Aorta (tissue), 5 donors: ENCODE measurements at places on chromosomes 16 and 17.
A peak's percentile ranks its signal among the peaks of the same experiment; 100 is the strongest.

DNA sequence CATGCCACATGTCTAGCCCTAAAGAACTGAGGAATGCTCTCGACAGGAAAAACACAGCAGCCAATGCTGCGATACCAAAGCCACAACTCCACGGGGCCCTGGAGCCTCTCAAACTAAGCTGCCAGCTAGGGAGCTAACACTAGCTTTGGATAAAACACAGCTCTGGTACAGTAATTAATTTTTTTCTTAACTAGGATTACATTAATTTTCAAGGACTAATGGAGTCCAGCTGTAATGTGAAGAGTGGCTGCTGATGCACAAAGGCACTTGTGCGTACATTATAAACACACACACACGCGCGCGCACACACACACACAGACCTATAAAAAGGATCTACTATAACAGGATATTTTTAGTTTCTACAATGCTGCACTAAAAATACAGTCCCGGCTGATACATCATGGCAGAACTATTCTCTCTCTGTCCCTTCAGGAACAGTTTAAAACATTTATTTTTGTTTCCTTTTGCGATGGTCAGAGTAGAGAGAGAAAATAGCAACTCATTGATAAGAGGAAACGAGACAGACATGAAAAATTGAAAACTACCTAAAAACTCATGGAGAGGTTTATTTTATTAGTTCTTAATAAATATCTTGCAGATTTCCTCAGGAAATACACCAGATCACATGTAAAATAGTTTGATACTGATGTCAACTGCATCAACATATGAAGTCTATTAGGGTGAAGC is 88.5 kb downstream of the SMG6 start:
- no peaks in the 10 kb centered on the region for H3K27me3 ChIP-seq
- no peaks in the 10 kb centered on the region for H3K36me3 ChIP-seq
- peak overlapping the region; percentile 32 for H3K4me3 ChIP-seq
- DNase-seq: peak; percentile 91

GRCh38 chr17:8080799-8081219 is 6.7 kb downstream of the ALOX12B start:
- no peaks in the 10 kb centered on the region for H3K36me3 ChIP-seq
- H3K4me1 ChIP-seq: no peaks in the 10 kb centered on the region
- no peaks in the 10 kb centered on the region for H3K27me3 ChIP-seq
- DNase-seq: no peak

- H3K27ac ChIP-seq: no peak overlapping the region
- DNase-seq: no peak
- no peaks in the 10 kb centered on the region for H3K4me1 ChIP-seq
- H3K36me3 ChIP-seq: peaks cover 2% of the 10 kb centered on the region
- no peak overlapping the region for H3K4me3 ChIP-seq
These were observed 5.0 kb upstream of the ZNF750 start for GRCh38 chr17:82844796-82845162.

- DNase-seq: no peak
- no peaks in the 10 kb centered on the region for H3K4me1 ChIP-seq
- H3K4me3 ChIP-seq: no peak overlapping the region
- H3K36me3 ChIP-seq: no peaks in the 10 kb centered on the region
- no peaks in the 10 kb centered on the region for H3K27me3 ChIP-seq
- no peak overlapping the region for H3K27ac ChIP-seq
These were observed 21.0 kb upstream of the ITGAX start for GRCh38 chr16:31333686-31334649.

DNA sequence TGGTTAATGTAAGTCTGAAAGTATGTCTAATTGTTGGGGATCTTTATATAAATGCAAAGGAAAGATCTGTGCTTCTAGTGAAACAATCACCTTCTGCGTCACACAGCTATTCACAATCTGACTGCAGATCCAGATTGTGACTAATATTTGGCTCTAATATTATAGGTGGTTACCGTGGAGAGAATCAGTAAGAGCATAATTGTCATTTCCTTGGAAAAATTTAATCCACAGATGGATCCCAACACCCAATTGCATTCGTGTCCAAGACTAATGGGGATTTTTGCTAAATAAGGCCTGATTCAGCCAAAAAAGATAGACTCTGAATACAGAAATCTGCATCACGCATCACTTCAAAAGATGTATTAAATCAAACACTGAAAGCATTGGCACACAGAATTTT is 2.7 kb upstream of the KCNJ2 start:
- H3K4me3 ChIP-seq: no peak overlapping the region
- no peaks in the 10 kb centered on the region for H3K4me1 ChIP-seq
- no peak overlapping the region for H3K27ac ChIP-seq
- no peaks in the 10 kb centered on the region for H3K27me3 ChIP-seq
- DNase-seq: no peak

- no peak overlapping the region for H3K27ac ChIP-seq
- H3K4me3 ChIP-seq: no peak overlapping the region
- no peaks in the 10 kb centered on the region for H3K4me1 ChIP-seq
- H3K27me3 ChIP-seq: no peaks in the 10 kb centered on the region
- no peaks in the 10 kb centered on the region for H3K36me3 ChIP-seq
These were observed 349.9 kb downstream of the CPPED1 start for GRCh38 chr16:12453832-12454231.

DNA sequence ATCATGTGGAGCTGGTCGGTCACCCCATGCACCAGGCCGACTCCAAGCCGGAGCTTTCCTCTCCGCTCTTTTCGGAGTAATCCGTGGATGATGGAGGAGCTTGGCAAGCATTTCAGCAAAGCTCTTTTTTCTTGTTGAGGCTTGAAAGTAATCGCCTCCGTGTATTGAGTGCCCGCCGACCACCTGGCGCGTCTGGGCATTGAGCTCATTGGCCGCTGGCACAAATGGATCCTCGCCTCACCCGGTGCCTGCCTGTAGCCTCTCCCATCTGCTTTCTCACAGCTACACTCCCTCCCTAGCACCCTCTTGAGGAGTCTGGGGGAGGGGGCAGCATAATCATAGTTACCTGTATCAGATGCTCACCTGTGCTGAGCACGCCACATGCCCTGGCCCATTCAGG is 148.9 kb downstream of the CMIP start:
- no peaks in the 10 kb centered on the region for H3K36me3 ChIP-seq
- H3K4me1 ChIP-seq: no peaks in the 10 kb centered on the region
- H3K27ac ChIP-seq: no peak overlapping the region
- no peak overlapping the region for H3K4me3 ChIP-seq
- H3K27me3 ChIP-seq: no peaks in the 10 kb centered on the region

GRCh38 chr17:64648234-64648633 is 13.9 kb downstream of the SMURF2 start:
- H3K27me3 ChIP-seq: no peaks in the 10 kb centered on the region
- no peaks in the 10 kb centered on the region for H3K36me3 ChIP-seq
- H3K4me1 ChIP-seq: no peaks in the 10 kb centered on the region
- H3K4me3 ChIP-seq: no peak overlapping the region
- DNase-seq: no peak
- no peak overlapping the region for H3K27ac ChIP-seq

DNA sequence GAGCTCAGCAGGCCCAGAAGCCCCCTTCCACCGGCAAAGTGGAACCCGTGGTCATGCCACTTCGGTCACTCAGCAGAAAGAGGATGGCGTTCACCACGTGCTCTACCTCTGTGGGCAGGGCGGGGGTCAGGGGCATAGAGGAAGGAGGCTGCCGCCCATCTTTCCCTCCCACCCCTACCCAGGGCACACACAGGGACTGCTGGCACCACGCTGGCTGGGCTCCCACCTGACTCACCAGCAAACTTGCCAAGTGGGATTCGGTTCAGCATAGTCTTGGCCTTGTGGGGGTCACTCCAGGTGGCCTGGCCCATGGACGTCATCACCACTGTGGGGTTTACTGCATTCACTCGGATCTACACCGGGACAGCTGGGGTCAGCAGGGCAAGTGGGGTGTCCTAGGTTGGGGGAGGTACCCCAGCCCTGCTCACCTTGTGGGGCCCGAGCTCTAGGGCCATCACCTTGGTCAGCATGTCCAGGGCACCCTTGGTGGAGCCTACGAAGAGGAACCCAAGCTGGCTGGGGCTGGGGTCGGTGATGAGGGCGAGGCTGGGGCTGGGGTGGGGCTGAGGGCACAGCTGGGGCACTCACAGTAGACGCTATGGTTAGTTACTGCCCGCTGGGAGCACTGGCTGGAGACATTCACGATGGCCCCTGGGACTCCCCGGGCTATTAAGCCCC is 1.4 kb downstream of the DCXR start:
- no peaks in the 10 kb centered on the region for H3K4me1 ChIP-seq
- H3K27me3 ChIP-seq: no peaks in the 10 kb centered on the region
- H3K4me3 ChIP-seq: no peak overlapping the region

- H3K27ac ChIP-seq: no peak overlapping the region
- no peaks in the 10 kb centered on the region for H3K27me3 ChIP-seq
- no peak for DNase-seq
These were observed 19.7 kb upstream of the SPPL2C start for GRCh38 chr17:45824901-45825492.

DNA sequence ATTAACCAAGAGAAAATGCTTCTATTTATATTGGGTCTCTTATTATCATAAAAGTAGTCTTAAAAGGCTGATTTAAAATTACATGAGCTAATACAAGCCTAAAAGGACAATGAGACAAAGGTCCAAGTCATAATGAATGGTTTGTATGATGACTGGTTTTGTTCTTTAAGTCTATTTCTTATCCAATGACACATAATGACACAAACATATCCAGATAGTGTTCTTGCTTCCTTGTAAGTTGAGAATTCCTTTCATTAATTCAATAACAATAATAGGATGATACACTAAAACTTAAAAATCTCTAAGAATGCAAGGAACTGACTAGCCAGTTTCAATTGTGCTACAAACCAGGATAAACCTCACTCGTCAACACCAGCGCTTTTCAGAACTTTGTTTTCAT is 244.1 kb downstream of the CEP112 start:
- no peak overlapping the region for H3K4me3 ChIP-seq
- no peaks in the 10 kb centered on the region for H3K36me3 ChIP-seq
- no peaks in the 10 kb centered on the region for H3K4me1 ChIP-seq
- DNase-seq: no peak
- H3K27ac ChIP-seq: no peak overlapping the region

- no peaks in the 10 kb centered on the region for H3K36me3 ChIP-seq
- H3K27me3 ChIP-seq: no peaks in the 10 kb centered on the region
- no peak overlapping the region for H3K27ac ChIP-seq
- H3K4me1 ChIP-seq: no peaks in the 10 kb centered on the region
- H3K4me3 ChIP-seq: no peak overlapping the region
- no peak for DNase-seq
These were observed 123.2 kb downstream of the PITPNC1 start for GRCh38 chr17:67500261-67500660.

GRCh38 chr16:55630774-55631173 is 25.0 kb upstream of the SLC6A2 start:
- no peak overlapping the region for H3K27ac ChIP-seq
- H3K4me3 ChIP-seq: no peak overlapping the region
- H3K4me1 ChIP-seq: no peaks in the 10 kb centered on the region
- no peak for DNase-seq
- H3K27me3 ChIP-seq: no peaks in the 10 kb centered on the region

DNA sequence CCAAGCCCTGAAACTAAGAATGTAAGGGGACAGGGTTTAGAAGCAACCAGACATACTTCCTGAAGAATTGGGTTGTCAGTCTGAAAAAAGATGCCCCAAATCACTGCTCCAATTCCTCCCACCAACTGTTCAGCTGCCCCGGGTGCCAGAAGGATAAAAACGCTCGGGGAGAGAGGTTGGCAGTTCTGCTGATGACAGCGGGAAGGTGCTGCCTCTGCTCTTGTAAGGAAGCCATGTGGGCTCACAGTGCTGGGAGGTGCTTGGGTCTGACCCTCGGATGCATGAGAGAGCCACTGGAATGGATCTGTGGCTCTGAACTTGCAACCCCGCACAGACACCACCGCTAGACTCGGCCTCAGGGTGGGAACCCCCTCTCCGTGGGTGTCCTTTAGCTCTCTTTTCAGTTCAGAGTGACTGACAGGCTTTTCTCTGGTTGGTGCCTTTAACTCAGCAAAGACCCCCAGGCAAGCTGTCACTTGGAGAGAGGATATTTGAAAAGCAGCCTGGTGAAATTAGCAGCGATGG is 364.8 kb upstream of the RBFOX1 start:
- no peak overlapping the region for H3K27ac ChIP-seq
- no peaks in the 10 kb centered on the region for H3K27me3 ChIP-seq
- no peaks in the 10 kb centered on the region for H3K36me3 ChIP-seq
- H3K4me1 ChIP-seq: no peaks in the 10 kb centered on the region

- no peak overlapping the region for H3K27ac ChIP-seq
- H3K36me3 ChIP-seq: no peaks in the 10 kb centered on the region
- no peak overlapping the region for H3K4me3 ChIP-seq
- H3K27me3 ChIP-seq: no peaks in the 10 kb centered on the region
- DNase-seq: no peak
- no peaks in the 10 kb centered on the region for H3K4me1 ChIP-seq
These were observed 519.7 kb upstream of the CA10 start for GRCh38 chr17:52678211-52678610.

- no peaks in the 10 kb centered on the region for H3K4me1 ChIP-seq
- no peak for DNase-seq
- H3K4me3 ChIP-seq: no peak overlapping the region
- no peaks in the 10 kb centered on the region for H3K36me3 ChIP-seq
These were observed 157.9 kb downstream of the PITPNC1 start for GRCh38 chr17:67534941-67535340.

- H3K4me1 ChIP-seq: peaks cover 6% of the 10 kb centered on the region
- H3K36me3 ChIP-seq: no peaks in the 10 kb centered on the region
- H3K27me3 ChIP-seq: no peaks in the 10 kb centered on the region
- no peak overlapping the region for H3K4me3 ChIP-seq
- no peak for DNase-seq
- no peak overlapping the region for H3K27ac ChIP-seq
These were observed 232.5 kb downstream of the MSI2 start for GRCh38 chr17:57488856-57489255.

- DNase-seq: no peak
- no peaks in the 10 kb centered on the region for H3K4me1 ChIP-seq
- no peak overlapping the region for H3K4me3 ChIP-seq
- no peaks in the 10 kb centered on the region for H3K27me3 ChIP-seq
- no peak overlapping the region for H3K27ac ChIP-seq
- H3K36me3 ChIP-seq: peaks cover 2% of the 10 kb centered on the region
These were observed 13.5 kb downstream of the KPNA2 start for GRCh38 chr17:68048996-68049395.

DNA sequence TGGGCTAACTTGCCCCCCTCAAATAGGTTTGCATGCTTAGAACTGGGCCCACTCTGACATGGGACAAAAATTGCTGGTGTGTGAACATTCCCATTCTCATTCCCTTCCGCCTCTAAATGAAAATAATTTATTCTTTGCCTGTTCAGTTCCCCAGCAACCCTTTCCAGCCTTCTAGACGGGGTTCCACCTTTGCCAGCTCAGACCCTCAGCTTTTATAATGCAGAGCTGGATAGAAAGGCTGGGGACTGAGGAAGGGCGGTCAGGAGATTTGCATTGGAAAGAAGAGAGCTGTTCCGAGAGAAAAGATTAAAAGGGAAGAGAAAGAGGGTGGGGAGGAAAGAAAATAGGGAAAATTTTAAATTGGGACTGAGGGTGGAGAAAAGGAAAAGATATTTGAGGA is 151.1 kb upstream of the WSCD1 start:
- H3K27me3 ChIP-seq: no peaks in the 10 kb centered on the region
- no peak overlapping the region for H3K4me3 ChIP-seq
- H3K27ac ChIP-seq: no peak overlapping the region

- no peaks in the 10 kb centered on the region for H3K36me3 ChIP-seq
- no peak overlapping the region for H3K27ac ChIP-seq
- no peaks in the 10 kb centered on the region for H3K27me3 ChIP-seq
These were observed 208.3 kb downstream of the NPIPB11 start for GRCh38 chr16:29198231-29198630.

GRCh38 chr16:67164599-67165061 is at the start of gene HSF4:
Gene HSF4 (plus strand): TSS chr16:67164745. CDS start chr16:67164812, 67 bp downstream.
- H3K27ac ChIP-seq: no peak within 1 kb of the TSS
- DNase-seq: peak; percentile 86
- H3K27me3 ChIP-seq: no peaks in the 10 kb centered on the region
- no peaks in the 10 kb centered on the region for H3K36me3 ChIP-seq
- no peak within 1 kb of the TSS for H3K4me3 ChIP-seq

- DNase-seq: no peak
- H3K27ac ChIP-seq: no peak overlapping the region
- peaks cover 3% of the 10 kb centered on the region for H3K27me3 ChIP-seq
These were observed 9.6 kb upstream of the WNT9B start for GRCh38 chr17:46841561-46842379.
